Inflammatory macrophage treated with lipopolysaccharide for 1 hour (primary cell): ENCODE measurements at places on chromosomes 7 and 10.

DNA sequence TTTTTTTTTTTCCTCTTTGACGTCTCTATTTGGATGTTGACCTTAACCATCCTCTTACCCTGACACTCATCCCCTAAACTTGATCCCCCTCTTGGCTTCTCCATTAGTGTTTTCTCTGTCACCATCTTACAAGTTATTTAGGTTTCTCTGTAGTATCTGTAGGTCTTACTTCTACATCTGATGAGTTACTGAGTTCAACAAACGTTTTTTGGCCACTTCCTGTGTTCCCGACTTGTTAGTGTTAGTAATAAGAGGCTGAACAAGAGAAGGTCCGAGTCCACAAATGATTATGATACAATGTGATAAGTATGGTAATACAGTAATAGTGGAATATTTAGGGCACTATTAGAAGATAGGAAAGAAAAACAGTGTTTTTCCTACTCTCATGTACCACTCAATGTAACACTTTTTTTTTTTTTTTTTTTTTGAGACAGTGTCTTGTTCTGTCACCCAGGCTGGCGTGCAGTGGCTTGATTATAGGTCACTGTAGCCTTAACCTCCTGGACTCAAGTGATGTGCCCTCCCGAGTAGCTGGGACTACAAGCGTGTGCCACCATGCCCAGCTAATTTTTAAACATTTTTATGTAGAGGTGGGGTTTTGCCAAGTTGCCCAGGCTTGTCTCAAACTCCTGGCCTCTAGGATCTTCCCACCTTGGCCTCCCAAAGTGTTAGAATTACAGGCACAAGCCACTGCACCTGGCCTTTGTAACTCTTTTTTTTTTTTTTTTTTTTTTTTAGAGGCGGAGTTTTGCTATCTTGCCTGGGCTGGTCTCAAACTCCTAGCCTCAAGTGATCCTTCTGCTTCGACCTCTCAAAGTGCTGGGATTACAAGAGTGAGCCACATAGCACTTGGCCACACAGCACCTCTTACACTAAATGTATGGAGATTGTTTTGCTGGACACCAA, 12.5 kb downstream of the CCSER2 start:
- no peak for DNase-seq

- no peak for DNase-seq
Measured at GRCh38 chr7:152975076-152975475, 215.5 kb downstream of the ACTR3B start.

DNA sequence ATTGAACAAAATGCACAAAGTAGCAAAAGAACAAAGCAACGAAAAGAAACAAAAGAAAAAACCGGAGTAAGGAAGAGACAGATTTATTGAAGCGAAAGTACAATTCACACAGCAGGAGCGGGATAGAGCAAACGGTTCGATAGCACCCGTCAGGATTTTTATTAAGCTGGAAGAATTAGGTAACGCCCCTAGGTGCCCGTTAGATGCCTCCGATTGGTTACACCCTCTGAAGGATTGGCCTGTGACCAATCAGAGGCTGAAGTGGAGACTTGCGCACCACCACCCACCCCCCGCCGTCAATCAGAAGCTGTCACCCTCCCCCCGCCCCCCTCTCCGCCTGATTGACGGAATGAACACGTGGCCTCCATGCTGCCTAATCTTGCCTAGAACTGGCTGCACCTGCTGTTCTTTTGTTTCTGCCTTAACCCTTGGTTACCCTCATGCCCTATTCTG, 16.8 kb downstream of the OCM2 start:
- DNase-seq = no peak

GRCh38 chr7:33053721-33054120, 8.9 kb downstream of the NT5C3A start:
- DNase-seq = no peak

DNA sequence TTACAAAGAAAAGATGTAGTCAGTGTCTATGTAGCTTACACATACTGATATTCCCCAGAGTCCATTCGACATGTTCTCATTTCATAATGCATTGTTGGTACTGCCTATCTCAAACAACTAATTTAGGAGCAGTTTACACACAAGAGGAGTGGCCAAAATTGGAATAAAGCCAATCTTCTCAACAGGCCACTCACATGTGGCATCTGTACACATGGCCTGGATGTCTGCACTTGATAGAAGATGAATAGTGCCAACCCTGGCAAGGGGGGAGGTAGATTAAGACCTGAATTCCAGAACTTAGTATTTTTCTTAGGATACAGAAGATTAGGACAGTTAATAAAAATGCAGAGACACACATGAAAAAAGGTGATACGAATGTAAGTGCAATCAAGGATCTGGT, 125.3 kb upstream of the STARD3NL start:
- DNase-seq = no peak

GRCh38 chr7:137454767-137455166, 111.2 kb upstream of the PTN start:
- peak; percentile 35 for DNase-seq

- DNase-seq = peak; percentile 93
Measured at GRCh38 chr7:47508389-47509380, 73.2 kb downstream of the TNS3 start.

- DNase-seq = no peak
Measured at GRCh38 chr10:44774676-44775401, 136.3 kb upstream of the TMEM72 start.

- DNase-seq = no peak
Measured at GRCh38 chr10:98141484-98142073, 7.1 kb downstream of the R3HCC1L start.

GRCh38 chr7:93148144-93148543, at the start of gene SAMD9L:
TSS of gene SAMD9L (minus strand) at chr7:93148385. CDS start at chr7:93135971, 12,414 bp downstream.
- peak; percentile 70 for DNase-seq

DNA sequence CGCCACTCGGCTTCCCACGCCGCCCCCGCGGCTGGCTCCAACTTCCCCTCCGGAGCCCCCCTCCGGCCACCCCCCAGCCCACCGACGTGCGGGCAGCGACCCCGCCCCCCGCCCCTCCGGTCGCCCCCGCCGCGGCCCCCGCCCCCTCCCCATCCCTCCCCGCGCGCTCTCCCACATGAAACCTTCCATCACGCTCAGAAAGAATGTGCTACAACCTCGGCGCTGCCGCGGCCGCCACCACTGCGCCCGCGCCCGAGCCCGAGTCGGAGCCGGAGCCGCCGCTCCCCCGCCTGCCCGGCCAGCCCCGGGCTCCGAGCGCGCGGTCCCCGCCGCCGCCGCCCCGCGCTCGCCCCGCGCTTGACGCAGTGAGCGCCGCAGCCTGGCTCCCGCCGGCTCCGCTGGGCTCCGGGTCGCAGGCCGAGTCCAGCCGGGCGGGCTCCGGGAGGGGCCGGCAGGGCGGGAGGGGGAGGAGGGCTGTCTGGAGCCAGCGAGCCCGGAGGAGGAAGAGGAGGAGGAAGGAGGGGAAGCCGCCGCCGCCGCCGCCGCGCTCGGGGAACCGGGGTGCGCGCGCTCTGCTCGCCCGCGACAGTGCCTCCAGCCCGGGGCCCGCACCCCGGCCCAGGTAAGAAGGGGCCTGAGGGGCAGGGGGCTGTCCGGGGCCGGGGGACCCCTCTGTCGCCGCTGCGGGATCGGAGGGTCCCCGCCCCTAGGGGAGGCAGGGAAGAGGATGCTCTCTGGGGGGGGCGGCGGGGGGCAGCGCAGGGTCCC, 4.3 kb upstream of the ELFN1 start:
- DNase-seq = no peak

- no peak for DNase-seq
Measured at GRCh38 chr7:2032030-2032875, 200.5 kb downstream of the MAD1L1 start.

DNA sequence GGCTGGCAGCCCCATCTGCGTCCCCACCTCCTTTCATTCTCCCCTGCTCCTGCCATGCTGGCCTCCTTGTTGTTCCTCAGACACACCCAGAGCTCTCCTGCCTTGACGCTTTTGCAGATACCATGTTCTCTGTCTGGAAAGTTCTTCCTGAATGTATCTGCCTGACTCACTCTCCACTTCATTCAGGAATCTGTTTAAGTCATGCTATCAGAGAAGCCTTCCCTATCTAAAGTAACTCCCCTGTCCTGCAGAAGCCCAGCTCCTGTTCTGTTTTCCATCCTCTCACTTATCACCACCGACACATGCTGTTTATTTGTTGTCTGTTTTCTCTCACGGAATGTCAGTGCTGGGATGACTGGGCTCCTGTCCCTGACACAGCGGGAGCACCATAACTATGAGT, 82.0 kb downstream of the AFAP1L2 start:
- DNase-seq = no peak

- DNase-seq = peak; percentile 31
Measured at GRCh38 chr10:89655722-89656121, 10.7 kb upstream of the PANK1 start.

GRCh38 chr10:104052431-104052830, 33.2 kb downstream of the COL17A1 start:
- no peak for DNase-seq

- DNase-seq = no peak
Measured at GRCh38 chr10:65065278-65065677, 1544.1 kb downstream of the REEP3 start.

DNA sequence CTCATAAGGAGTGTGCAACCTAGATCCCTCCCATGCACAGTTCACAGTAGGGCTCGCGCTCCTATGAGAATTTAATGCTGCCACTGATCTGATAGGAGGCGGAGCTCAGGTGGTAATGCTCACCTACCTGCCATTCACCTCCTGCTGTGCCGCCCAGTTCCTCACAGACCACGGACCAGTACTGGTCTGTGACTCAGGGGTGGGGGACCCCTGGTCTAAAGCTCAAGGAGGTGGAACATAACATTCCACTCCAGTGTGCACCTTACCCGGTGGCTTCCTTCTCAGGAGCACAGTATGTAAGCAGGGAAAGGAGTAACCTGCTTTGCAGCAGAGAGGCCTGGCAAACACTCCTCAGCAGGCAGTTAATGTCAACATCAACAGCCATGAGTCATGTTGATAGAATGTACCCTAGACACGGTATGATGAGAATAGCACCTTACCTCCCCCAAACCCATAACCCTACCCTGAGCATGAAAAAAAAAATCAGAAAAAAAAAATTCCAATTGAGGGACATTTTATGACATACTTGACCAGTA, 273.5 kb downstream of the FGFR2 start:
- no peak for DNase-seq

DNA sequence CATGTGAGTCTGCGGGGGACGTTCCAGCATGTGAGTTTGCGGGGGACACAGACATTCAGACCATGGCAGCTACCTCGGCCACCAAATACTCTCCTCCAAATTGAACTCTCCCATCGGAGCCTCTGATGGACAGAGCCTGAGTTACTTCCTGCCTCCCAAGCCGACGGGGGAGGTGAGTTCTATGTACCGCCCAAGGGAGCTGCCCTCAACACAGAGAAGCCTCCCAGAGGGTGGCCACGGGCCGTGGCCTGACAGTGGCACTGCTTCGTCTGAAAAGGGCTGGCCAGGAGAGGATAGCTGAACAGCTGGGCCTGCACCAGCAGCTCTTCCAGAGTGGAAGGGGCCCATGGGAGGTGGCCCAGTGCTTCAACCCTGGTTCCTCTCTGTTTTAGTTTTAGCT, 274.5 kb upstream of the PPP2R2D start:
- DNase-seq = no peak

DNA sequence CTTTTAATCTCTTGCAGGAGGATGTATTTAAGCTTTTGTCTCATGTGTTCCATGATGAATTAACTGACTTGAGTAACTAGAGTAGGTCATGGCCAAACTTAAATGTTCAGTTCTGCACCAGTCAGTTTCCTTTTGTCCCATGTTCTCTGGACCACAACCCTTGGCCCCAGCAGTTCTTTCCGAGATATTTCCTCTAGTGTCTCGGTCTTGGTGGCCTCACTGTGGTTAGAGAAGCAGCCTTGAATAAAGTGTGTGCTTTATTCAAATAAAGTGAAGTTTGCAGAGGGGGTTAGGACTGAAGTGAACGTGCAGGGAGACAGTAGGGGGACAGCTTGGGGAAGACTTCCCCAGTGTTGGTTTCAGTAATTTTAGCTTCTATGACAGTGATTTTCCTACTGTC, 9.3 kb downstream of the ZNF212 start:
- no peak for DNase-seq

DNA sequence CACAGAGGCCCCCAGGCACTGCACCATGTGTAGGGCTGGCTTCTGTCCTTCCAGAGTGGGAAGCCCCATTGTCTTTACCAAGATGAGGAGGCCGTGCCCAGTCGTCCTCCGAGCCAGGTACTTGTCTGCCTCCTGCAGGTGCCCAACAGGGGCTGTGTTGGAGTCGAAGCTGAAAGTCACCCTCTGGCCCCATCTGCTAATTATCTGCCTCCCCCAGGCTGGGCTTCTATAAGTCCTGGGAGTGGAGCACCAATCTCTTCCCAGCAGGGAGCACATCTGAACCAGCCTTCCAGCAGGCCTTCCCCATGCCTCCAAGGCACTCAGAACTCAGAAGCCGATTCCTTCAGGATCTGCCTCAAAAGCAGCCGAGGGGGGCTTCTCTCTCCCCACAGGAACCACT, 11.6 kb upstream of the CHST15 start:
- no peak for DNase-seq

DNA sequence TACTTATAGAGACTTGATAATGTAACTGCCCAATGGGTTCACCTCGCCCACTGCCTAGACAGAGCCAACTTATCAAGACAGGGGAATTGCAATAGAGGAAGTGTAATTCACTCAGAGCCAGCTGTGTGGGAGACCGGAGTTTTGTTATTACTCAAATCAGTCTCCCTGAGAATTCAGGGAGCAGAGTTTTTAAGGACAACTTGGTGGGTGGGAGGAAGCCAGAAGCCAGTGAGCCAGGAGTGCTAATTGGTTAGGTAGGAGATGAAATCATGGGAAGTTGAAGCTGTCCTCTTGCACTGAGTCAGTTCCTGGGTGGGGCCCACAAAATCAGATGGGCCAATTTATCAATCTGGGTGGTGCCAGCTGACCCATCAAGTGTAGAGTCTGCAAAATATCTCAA, 20.1 kb upstream of the C7orf33 start:
- peak; percentile 99 for DNase-seq

GRCh38 chr10:79299397-79300241, 47.6 kb upstream of the PPIF start:
- DNase-seq = no peak

GRCh38 chr10:15068802-15069201, 19.8 kb downstream of the ACBD7 start:
- no peak for DNase-seq

GRCh38 chr7:50112250-50112649, 19.2 kb upstream of the ZPBP start:
- no peak for DNase-seq

GRCh38 chr7:66257481-66257880, 52.3 kb downstream of the TPST1 start:
- DNase-seq = no peak

DNA sequence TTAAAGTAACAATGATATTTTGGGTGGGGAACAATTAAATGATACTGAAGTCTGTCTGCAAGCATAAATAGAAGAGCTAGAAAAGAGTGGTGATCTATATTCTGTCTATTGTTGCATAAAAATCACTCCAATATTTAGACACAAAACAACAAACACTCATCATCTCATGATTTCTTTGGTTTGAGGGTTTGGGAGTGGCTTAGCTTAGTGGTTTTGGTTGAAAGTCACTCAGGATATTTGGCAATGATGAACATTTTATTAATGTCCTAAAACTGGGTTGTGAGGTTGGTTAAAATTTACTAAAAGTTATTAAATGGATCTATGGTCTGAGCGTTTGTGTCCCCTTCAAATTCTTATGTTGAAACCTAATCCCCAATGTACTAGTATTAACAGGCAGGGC, 54.7 kb upstream of the EGFR start:
- no peak for DNase-seq
